H1 (cell line): ENCODE measurements at places on chromosomes 2 and 18. TPM values are rescaled to one million over a fixed set of nuclear protein-coding genes. Genes with fewer than 3 reads are reported as not detected.

DNA sequence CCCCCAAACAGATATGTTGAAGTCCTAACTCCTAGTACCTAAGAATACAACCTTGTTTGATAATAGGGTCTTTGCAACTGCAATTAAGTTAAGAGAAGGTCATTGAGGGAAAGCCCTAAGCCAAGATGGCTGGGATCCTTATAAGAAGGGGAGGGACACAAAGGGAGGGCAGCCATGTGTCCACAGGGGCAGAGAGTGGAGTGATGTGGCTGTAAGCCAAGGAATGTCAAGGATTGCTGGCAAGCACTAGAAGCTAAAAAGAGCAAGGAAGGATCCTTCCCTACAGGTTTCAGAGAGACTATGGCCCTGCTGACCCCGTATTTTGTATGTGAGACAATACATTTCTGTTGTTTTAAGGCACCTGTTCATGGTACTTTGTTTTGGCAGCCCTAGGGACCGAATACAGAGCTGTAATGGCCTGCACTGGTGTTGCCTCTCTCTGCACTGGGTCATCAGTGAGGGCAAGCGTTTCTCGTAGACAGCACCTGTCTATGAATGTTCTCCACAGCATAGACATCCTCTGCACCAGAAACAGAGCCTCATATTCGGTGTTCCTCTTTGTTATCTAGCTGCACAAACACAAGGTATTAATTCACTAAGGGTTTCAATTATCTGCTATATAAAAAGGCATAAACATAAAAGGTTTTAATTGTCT, 75.4 kb upstream of the AQP4 start:
- no peak for DNase-seq

HRH4 gene
- not detected in 2 replicates for total RNA-seq

C2orf81 gene
- 3.3 and 3.8 TPM in 2 replicates for total RNA-seq

- DNase-seq = no peak
Measured at GRCh38 chr18:2337552-2338141, 233.7 kb downstream of the METTL4 start.

GRCh38 chr2:20447437-20448245, 767 bp downstream of the RHOB start:
- no peak for DNase-seq

PRPF40A gene
- total RNA-seq = 163 and 176 TPM in 2 replicates

- no peak for DNase-seq
Measured at GRCh38 chr2:123816203-123816602, 208.9 kb upstream of the CNTNAP5 start.

DNA sequence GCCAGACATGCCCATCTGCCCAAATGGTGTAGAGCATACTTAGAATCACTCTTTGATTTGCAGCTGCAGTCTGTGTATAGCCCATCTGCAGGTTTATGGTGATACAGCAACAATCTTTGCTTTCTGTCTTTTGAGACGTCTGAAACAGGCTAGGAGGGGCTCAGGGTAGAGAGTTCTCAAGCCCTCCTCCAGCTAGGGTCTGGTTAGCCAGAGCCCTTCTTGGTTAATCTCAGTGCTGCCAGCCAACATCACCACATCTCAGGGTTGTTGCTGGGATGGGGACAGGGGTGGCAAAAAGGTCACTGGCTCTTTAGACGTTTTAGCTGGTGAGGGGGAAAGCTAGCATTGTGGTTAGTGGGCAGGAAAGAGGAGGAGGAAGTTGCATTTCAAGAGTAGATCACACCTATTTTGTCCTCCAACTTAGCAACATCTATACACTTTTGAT, 136.6 kb upstream of the ACAA2 start:
- no peak for DNase-seq

ABCB11 gene
- not detected in 2 replicates for total RNA-seq

- DNase-seq = no peak
Measured at GRCh38 chr2:18930971-18931370, 341.6 kb upstream of the NT5C1B start.

COL4A4 gene
- 0.67 and 1.7 TPM in 2 replicates for total RNA-seq

GRCh38 chr18:47254341-47254939, 3.0 kb upstream of the SKOR2 start:
- no peak for DNase-seq

DNA sequence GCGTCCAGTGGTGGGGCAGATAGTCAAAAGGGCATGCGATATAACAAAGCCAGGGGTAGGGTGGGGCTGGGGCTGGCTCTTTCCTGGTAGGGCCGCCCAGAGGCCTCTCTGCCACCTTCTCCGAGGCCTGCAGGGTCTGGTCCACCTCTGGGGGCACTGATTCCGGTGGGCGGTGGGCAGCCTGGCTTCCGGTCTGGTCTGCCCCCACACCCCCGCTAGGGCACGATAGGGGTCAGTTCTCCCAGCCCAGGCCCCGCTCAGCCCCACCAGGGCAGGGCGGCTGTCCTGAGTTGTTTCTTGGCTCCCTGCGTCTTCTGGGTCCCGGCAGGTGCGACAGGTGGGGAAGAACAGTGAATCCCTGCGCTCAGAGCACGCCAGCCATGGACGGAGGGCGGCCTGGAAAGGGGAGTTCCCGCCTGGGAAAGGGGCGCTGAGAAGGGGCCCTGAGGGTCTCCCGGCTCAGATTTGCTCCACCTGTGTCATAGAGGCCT, 707 bp upstream of the ERFE start:
- DNase-seq = no peak

- DNase-seq = no peak
Measured at GRCh38 chr2:49021271-49021670, 133.0 kb downstream of the FSHR start.

DNA sequence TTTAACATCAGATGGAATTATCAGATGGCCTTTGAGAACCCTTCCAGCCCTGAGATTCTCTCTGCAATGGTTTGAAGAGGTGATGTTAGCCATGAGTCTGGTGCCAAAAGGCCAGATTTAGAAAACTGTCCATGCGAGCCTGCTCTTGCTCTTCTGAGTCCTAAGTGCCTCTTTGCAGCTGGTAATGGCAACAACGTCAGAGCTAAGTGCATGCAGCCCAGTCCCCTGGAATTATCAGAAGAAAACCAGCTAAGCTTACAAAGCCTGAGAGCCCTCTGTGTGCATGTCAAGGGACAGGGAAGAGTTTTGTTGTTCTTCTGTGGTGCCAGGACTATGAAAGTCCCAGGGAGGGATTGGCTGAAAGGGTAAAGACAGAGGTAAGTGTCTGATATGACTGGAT, 89.8 kb downstream of the LOXHD1 start:
- no peak for DNase-seq

- no peak for DNase-seq
Measured at GRCh38 chr2:240888130-240888889, 7.6 kb downstream of the MAB21L4 start.

WBP1 gene
- 51.4 and 57.2 TPM in 2 replicates for total RNA-seq

- no peak for DNase-seq
Measured at GRCh38 chr2:53424902-53425301, 342.7 kb upstream of the CHAC2 start.

- no peak for DNase-seq
Measured at GRCh38 chr2:75241696-75242095, 42.4 kb upstream of the TACR1 start.

SLC16A14 gene
- 1.8 and 2.1 TPM in 2 replicates for total RNA-seq

GRCh38 chr18:35717182-35717581, 135.6 kb downstream of the GALNT1 start:
- DNase-seq = no peak

ATP6V1B1 gene
- total RNA-seq = not detected in 2 replicates

GRCh38 chr18:62396381-62396780, 71.3 kb downstream of the TNFRSF11A start:
- no peak for DNase-seq

C18orf54 gene
- total RNA-seq = 28.8 and 30.9 TPM in 2 replicates

DNA sequence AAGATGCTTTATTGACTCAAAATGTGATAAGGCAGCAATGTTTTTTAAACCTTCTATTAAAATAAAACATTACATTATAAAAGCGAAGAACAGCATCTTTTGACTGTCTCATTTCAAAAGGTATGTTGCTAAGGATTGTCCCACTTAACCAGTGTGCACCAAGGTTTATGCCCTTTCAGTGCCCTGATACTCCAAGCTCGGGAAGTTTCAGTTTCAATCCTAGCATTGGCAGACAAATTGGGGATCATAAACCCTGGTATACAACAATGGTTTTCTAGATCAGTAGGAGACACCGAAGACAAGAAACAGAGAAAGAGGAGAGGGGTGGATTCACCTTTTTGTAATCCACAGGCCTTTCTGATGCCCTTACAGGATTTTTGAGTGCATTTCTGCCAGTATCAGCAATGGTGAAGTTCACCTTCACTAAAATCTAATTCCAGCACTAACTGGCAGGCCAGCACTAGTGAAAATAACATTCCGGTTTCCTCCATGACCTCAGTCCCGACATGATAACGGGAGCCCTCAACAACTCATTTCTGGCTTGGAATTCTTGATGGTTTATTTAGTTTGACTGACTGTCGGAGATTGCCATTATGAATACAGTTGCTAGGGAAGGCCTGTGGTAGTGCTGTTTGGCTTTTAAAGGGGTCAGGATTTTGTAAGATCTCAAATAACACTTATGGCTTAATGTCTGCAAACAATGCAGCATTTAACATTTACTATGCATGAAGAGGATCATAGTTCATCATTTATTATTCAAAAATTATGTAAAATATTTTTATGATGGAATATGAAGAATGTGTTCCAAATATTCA, 33.3 kb upstream of the FIGN start:
- no peak for DNase-seq

DNA sequence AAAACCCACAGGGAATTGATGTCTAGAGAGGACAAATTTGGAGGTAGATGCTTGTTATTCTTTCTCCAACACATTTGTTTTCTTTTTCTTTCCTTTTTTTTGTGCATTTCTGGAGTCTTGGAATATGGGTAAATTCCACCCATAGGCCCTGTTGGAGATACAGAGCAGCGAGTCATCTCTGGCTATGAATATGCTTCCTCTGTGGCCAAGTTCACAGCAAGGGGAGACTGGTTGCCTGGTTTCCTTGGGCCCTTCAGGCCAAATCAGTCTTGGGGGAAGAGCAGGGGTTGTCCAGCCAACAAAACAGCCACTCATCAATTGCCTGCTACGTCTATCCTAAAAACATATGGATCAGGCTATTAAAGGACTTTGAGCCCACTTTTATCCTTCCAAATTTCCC, 27.5 kb downstream of the SP100 start:
- DNase-seq = no peak

FASTKD1 gene
- 69.2 and 70.8 TPM in 2 replicates for total RNA-seq

DNA sequence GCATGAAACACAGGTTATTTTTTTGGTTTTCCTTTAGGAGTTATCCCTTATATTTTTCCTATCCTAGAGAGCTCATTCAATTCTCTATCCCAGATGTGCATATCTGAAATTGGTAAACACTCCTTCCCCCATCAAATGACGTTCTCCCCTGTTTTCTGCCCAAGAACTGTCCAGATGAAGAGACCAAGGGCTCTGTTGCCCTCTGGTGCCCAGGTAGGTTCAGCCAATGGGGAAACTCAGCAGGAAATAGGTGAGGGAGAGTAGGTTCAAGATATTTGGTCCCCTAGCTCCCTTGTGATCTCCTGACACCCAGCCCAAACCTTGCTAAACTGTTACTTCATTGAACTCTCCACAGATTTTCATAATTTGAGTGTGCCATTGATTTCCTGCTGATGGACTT, 14.1 kb upstream of the INO80C start:
- no peak for DNase-seq

SLC38A11 gene
- not detected in 2 replicates for total RNA-seq

DNA sequence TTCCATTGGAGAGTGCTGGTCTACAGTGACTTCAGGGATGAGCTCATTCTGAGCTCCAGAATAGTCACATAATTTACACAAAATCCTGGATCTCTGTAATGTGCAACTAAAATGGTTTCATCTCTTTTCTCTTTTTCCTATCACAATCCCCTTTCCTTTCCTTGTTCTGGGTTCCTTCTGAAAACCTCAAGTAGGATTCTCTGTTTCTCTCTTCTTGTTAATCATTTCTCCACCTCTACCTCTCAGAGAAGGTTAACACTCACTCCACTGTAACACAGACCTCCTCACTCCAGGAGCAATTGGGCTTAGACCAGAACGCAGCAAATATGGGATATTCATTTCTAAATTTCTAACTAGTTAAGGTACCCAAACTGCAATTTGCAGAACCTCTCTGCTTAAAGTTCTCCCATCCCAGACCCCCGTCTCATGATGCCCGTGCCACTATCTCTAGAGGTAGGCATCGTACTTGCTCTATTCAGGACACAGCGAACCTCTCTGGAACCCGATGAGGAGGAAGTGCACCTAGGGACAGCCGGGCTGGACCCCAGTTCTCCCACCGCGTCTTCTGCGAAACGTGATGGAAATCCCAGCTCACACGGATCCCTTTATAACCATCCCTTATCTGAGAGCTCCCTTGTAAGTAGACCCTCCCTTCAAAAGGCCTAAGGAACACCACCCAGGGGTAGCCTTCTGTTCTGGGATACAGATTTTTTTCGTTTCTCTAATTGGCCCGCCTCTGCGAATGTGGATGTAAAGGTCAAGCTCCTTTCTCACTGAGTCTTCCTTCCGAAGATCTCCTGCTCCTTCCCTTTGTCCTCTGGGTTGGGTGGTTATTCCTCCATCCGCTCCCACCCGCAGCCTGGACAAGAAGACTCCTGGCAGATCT, 1.3 kb downstream of the FOXI3 start:
- DNase-seq = no peak

CHRNG gene
- not detected in 2 replicates for total RNA-seq

ANAPC1 gene
- total RNA-seq = 107 and 110 TPM in 2 replicates

CERKL gene
- not detected in 2 replicates for total RNA-seq

- no peak for DNase-seq
Measured at GRCh38 chr18:55096263-55096951, 137.1 kb upstream of the CCDC68 start.

DNA sequence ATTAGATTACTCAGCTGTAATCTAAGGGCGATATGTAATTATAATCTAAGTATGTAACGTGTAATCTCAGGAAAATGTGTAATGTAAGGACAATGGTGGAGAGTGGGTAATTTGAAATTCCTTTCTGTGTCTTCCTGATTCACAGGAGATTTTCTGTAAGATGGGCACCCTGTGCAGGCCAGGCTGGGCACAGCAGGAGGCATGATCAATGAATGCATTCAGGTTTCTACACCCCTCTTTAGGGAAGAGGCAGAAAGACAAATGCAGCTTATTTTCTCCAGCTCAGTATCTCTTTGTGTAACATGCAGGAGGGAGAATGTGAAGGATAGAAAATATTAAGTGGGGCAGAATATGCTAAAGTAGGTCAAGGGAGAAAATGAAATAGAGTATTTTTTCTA, 320.1 kb downstream of the PIK3C3 start:
- DNase-seq = no peak

FAP gene
- not detected in 2 replicates for total RNA-seq

PKDCC gene
- total RNA-seq = 48.0 and 49.9 TPM in 2 replicates
